ENCODE measurements at places on chromosomes 6 and 20.

DNA sequence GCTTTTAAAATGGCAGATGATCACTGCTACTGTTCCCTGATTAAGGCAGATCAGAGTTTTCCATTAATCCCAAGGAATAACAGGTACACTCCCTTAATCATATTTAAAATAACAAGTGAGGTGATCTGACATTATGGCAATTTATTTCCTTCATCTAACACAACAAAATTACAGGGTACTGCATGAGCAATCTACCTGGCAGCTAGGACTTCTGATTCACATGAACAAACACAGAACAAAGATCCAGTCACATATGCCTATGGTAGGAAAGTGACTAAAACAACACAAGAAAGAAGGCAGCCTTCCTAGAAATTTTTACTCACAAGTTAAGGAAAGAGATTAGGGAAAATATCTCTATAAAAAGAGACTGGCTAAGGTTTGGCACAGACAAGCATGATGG lies 33.2 kb downstream of the MAP7 start:
- no peak for DNase-seq

GRCh38 chr20:19557291-19557690 lies 200.8 kb upstream of the RIN2 start:
- DNase-seq = no peak

- no peak for DNase-seq
Observed at GRCh38 chr6:36139431-36139830, 9.1 kb downstream of the MAPK13 start.

DNA sequence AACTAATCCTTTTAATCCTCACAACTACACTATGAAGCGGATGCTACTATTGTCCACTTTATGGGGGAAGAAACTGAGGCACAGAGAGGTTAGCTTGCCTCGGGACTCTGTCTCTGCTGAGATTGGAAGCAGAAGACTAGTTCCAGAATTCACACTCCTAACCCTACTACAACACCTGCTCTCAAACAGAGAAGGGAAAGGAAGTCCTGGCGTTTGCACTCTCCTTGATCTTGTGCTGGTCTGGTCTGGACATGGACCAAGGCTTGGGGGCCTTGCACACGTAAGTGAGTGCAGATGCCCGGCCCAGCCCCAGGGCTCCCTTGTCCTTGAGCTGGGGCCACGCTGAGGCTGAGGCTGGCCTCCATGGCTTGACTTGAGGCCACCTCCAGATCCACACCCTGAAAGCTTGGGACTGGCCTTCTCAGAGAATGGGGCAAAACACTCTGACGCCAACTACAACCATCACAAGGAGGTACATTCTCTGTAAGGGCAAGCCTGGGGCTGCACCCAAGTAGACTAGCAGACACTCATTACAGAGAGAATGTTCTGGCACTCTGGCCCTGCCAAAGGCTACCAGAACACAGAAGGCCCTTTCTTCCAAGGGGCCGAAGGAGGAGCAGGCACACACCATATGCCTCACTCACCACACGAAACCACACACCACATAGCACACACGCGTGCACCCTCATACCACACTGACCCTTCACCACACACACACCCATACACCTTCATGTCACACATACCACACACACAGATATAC lies 33.3 kb upstream of the EZR start:
- DNase-seq = no peak

GRCh38 chr6:16849280-16849987 lies 88.2 kb upstream of the ATXN1 start:
- no peak for DNase-seq

DNA sequence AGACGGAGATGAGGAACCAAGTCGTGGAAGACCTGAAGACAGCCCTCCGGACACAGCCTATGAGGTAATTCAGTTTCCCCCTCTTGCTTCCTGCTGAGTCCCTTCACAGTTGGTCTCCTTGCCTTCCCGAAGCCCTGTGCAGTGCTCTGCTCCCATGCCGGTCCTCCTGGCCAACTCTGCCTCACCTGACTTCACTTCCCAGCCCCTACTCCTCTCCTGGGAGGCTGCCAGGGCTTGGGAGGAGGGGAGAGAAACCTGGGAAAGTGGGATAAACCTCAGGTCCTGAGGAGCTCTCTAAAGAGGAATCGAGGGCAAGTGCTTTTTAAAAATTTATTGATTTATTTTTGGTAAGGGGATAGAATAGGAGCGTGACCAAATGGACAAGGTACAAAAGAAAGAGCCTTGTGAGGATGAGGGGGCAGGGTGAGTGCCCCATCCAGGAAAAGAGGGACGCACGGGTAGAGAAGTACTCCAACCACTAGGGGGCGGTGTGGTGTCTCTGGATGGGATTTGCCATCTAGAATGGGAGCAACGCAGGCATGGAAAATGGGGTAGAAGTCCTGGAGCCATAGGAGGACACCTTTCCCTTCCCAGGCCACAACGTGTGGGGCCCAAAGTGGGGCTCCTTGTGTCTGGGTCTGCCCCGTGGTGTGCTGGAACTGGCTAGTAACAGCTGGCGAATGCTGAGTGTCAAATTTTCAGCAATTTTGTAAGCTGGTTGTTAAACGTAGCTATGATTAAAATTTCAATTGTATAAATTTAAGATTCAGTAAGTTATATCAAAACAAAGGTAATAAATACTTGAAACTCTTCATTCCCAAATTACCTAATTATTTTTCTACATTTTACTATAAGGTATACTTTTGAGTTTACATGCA lies 69.0 kb downstream of the MOCS1 start:
- DNase-seq = peak; percentile 58

DNA sequence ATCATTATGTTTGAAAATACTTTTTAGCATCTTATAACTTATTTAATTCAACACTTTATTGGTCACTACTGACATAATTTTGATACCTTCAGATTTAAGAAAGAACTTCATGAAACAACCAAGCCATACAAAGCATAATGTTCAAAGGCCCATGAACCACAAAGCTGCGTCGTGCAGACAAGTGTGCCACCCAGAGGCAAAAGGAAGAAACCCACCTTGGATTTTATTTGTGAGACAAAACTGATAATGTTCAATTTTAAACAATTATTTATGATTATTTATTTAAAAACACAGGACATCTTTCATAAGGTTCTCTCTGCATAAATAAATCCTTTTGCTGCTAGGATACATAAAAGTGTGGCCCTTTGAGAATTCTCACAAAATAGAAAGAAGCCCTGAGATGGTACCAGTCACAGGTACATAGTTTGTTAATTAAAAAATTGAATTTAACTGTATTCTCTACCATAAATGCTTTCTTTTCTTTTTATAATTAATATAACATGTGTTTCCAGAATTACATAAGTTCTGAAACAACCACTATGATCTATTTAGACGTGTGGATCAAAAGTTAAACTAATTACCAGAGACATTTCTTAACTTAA lies 143.7 kb downstream of the RALGAPA2 start:
- DNase-seq = no peak

GRCh38 chr6:100633096-100633777 lies 168.5 kb upstream of the SIM1 start:
- no peak for DNase-seq

- DNase-seq = no peak
Observed at GRCh38 chr20:6622041-6622440, 145.4 kb upstream of the BMP2 start.

- no peak for DNase-seq
Observed at GRCh38 chr6:40414617-40415016, 172.5 kb downstream of the LRFN2 start.

All from GM12892 (cell line).